ENCODE measurements at places on chromosomes 3 and 15.

DNA sequence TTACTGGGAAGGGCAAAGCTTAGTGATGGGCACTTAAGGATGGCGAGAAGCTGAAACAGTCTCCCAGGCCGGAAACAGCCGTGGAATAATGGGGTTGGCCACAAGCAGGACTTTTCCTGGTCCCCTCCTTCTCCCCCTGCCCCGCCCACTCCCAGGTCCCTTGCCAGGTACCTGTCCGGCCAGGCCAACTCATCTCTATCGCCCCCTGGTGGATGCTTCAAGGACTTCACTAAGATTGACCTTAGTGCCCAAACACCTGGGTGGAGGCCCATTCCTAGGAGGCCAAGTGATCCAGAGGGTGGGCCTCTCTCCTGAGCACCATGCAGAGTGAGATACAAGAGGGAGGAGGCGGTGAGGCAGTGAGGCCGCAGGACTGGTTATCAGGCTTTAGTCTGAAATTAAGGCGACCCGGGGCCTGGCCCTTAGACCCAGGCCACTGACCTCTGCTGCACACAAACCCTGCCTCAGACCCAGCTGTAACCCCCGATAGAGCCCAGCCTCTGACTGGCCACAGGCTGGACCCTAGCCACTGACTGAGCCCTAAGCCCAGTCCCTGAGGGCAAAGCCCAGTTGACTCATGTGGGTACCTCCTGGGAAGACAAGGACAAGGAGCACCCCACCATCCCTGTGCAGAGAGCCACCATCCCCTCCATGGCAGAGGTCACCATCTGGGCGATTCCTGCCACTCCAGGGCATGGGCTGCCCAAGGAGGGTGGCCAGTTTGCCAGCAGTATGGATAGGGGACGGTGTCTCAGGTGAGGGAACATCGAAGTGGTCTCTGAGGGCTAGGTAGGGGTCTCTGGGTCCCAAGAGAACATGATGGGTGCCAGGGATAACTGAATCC lies 37.6 kb downstream of the VIPR1 start:
- peak; percentile 18 for DNase-seq

- no peak for DNase-seq
Measured at GRCh38 chr15:53208751-53209150, 418.6 kb upstream of the ONECUT1 start.

- no peak for DNase-seq
Measured at GRCh38 chr3:42117175-42118008, 26.2 kb downstream of the TRAK1 start.

GRCh38 chr3:43879166-43879565 lies 188.4 kb downstream of the ABHD5 start:
- no peak for DNase-seq

- DNase-seq = no peak
Measured at GRCh38 chr3:45915518-45916231, 27.6 kb upstream of the CXCR6 start.

GRCh38 chr15:59396211-59396610 lies 23.5 kb upstream of the MYO1E start:
- no peak for DNase-seq

DNA sequence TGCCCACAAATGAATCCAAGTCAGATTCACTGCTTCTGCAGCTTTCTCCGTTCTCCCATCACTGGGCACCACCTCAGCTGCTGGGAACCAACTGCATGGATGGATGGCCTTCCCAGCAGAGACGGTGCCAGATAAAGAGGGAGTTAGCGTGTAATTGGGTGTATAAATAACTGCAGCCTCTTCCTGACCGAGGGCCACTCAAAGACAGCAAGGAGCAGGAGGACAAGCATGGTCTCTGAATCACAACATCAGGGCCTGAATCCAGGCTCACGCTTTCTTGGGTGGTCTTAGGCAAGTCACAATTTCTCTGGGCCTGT lies 31.7 kb downstream of the TSPAN3 start:
- no peak for DNase-seq

DNA sequence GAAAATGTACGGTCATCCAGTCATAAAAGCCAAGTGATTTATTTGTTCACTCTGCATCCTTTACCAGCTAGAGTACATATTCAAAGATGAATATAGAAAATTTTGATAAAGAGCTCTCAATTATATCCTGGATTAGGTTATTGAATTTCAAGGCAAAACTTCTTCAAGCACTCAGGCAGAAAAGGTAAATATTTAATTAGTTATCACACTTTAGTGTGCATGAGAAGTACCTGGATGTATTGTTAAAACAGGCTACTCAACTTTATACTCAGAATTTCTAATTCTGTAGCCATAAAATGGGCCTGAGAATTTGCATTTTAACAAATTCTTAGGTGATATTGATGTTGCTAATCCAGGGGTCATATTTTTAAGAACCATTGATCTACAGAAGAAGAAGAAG lies 45.3 kb downstream of the ILDR1 start:
- no peak for DNase-seq

- DNase-seq = no peak
Measured at GRCh38 chr15:84982301-84982920, 755 bp downstream of the PDE8A start.

DNA sequence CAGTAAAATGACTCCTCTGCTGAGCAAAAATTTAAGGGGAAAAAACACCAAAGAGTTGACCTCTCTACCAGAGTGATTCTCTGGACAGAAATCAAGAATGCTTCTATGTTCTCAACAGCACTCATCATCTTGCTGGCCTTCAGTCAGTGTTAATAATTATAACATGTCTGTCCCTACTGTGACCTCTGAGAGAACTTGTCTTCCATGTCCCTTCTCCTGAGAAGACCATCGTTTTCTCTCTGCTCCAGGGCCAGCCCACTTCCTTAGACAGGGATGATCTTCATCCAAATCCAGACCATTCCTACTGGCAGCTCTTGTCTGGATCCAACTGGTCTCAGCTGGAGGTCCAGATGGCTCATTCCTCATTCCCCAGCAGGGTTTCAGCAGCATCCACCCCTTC lies 139.0 kb upstream of the NECTIN3 start:
- DNase-seq = no peak

- no peak for DNase-seq
Measured at GRCh38 chr3:101279162-101279561, 41.2 kb downstream of the IMPG2 start.

DNA sequence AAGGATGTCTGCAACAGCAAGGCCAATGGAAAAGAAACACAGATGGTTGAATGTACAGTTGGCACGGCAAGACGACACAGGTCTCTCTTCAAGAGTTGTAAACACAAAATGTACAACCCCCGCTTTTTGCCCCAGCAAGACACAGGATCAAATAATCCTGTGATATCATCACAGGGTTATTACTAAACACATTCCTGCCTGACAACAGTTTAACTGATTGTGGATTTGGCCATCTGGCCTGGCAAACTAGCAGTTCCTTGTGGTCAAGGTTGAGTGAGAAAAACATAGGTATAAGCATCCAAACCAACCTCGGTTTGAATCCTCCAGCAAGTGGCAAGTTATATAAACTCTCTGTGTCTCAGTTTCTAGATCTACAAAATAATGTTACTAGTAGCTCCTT lies 23.4 kb downstream of the PARP16 start:
- no peak for DNase-seq

DNA sequence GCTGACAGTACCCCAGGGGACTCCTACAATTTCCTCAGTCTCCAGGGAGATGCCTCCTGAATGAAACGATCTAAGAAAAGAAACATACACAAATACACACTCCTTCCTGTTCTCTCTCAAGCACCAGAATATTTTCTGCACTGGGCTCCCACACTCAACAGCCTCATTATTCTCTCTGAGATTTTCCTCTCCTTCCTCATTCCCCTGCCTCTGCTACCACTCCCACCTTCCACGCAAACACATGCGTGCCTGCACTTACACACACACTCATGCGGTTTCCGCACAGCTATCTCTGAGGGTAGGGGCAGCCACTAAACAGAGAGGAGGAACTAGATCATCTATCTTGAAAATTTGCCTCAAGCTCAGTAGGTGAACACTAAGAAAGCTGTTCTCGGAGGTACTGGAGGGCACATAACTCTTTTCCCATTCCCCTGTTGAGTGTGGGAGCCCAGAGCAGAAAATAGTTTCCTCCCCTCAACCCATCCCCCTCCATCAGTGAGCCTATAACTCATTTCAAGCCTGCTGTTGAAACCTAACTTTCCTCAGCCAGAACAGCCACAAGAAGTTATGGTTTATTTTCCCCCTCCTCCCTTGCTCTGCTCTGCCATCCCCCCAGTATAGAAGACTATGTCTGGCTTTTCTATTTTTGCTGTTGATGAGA lies 30.5 kb upstream of the TIPARP start:
- DNase-seq = no peak

DNA sequence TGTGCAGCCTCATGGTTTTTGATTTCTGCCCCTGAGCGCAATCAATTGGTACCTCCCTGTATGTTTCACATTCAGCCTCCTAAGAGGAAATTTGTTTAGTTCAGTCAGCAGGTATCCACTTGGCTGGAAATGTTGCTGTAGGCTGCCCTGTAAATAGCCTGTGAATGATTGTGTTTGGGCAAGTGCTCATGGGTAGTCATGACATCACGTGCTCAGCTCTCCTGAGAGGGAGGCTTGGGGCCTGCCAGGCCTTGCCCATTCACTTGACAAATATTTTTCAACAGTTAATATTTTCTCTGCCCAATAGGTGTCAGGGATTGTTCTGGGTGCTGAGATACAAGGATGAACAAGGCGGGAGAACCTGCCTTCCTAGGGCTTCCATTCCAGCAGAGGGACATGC lies 13.3 kb downstream of the HRH1 start:
- DNase-seq = no peak

GRCh38 chr15:38085114-38085513 lies 150.7 kb downstream of the TMCO5A start:
- DNase-seq = no peak

- DNase-seq = peak; percentile 11
Measured at GRCh38 chr3:12503126-12503957, 19.1 kb downstream of the TSEN2 start.

- DNase-seq = no peak
Measured at GRCh38 chr3:138675393-138675792, 66.8 kb downstream of the FAIM start.

DNA sequence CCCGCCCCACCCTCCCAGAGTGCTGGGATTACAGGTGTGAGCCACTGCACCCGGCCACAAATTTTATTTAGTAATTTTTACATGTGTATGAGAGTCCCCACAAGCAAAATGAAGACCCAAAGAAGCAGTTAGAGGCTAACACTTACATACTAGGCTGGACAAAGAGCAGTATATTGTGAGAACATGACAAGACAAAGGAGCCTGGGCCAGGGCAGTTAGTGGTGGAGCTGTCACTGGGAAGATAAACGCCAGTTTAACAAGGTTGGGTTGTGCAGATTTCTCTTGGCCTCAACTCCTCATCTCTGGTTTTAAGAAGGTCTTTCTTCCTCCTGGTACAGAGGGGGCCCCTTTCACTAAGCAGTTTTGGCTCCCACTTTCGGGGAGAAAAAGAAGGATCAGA lies 19.9 kb upstream of the FAM174B start:
- no peak for DNase-seq

GRCh38 chr3:136932978-136933772 lies 24.6 kb upstream of the IL20RB start:
- no peak for DNase-seq

DNA sequence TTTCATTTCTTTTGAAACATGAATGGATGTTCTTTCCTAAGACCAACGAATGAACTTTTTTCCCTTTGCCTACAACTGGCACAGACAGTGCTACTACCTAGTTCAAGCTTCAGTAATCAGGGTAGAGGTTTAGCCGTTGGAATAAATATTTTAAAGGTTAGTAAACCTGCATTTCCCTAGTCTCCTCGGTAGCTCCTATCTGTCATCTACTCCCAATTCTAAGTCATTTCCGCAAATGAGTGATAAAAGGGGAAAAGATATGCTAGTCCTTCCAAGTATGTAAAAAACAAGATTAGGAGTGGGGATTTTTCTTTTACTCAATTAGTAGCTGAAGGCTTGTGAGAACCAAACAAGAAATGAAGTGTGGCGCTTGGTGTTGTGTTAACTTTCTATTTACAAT lies 15.2 kb downstream of the SLTM start:
- no peak for DNase-seq

DNA sequence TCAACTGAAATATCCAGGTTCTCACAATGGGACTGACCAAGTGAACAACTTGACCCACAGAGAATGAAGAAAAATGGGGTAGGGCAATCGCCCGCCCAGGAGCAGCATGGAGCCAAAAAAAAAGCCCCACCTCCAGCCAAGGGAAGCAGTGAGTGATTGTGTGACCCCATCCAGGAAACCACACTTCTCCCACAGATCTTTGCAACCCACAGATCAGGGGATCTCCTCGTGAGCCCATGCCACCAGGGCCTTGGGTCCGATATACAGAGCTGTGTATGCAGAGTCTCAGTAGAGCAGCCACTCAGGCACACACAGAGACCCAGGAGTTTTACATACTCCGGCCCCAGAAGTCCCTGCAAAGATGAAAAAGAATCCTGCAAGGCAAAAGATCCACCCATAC lies 35.7 kb downstream of the PYGO1 start:
- no peak for DNase-seq

GRCh38 chr3:21330293-21330692 lies 420.7 kb downstream of the ZNF385D start:
- no peak for DNase-seq

- peak; percentile 18 for DNase-seq
Measured at GRCh38 chr15:55343168-55343567, 24.1 kb downstream of the PIGB start.
